NCI-H187 treated with DMSO at 0.1 percent for 48 hours (cell line): ENCODE measurements at places on chromosomes 2 and 18.

GRCh38 chr18:70991577-70991976 lies 702.7 kb downstream of the SOCS6 start:
- DNase-seq, result no peak

- DNase-seq, result no peak
Measured at GRCh38 chr2:176865336-176865735, 347.3 kb upstream of the HNRNPA3 start.

DNA sequence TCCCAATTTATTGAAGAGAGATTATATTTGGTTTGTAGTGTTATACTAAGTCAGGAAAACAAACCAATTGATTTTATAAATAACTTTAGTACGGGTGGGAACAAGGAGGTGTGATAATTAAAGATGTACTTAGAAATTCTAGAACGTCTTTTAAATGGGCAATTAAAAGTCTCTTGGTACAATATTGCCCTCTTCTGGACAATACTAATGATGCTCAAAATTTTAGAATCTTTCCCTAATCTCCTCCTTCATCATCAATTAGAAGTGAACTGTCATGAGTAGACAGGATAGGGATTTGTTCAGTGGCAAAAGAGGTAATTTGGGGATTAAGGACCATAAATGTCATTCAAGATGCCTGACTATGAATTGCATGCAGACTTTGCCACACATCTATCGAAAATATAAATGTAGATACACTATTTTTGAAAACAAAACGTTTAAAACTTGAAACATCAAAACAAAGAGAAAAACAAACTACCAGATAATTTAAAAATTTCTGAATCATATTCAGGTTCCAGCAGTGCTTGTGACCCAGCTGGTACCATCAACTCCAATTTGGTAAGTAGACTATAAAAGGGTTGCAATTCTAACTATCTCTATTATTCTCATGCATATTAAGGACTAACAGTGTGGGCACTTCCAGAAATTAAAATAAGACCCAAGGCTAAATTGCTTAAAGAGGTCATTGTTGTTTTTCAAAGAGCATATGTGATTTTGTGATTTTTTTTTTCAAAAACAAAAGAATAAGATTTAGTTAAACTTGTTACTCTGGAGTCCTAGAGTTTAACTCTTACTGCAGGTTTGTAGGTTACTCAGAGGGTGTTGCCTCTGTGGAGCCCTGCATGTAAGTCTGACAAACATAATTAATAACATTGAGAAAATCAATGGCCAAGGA lies 123.5 kb downstream of the LAMA3 start:
- no peak for DNase-seq

GRCh38 chr2:28636491-28636890 lies 115.1 kb upstream of the PPP1CB start:
- DNase-seq, result no peak
